ENCODE measurements at places on chromosomes 6 and 20.

DNA sequence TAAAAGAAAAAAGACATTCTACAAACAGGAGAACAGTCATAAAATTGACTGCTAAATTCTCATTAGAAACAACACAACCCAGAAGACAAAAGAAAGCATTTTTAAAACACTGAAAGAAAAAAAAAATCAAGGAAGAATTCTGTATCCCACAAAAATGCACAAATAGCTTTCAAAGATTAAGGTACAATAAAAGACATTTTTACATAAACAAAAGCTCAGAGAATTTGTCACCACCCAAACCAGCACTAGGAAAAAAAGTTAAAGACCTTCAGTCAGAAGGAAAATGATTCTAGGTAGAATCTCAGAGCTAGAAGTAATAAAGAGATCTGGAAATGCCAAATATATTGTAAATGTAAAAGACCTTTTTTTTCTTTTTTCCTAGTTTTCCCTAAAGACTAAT is 252.4 kb downstream of the CLIC5 start:
- DNase-seq, result no peak

DNA sequence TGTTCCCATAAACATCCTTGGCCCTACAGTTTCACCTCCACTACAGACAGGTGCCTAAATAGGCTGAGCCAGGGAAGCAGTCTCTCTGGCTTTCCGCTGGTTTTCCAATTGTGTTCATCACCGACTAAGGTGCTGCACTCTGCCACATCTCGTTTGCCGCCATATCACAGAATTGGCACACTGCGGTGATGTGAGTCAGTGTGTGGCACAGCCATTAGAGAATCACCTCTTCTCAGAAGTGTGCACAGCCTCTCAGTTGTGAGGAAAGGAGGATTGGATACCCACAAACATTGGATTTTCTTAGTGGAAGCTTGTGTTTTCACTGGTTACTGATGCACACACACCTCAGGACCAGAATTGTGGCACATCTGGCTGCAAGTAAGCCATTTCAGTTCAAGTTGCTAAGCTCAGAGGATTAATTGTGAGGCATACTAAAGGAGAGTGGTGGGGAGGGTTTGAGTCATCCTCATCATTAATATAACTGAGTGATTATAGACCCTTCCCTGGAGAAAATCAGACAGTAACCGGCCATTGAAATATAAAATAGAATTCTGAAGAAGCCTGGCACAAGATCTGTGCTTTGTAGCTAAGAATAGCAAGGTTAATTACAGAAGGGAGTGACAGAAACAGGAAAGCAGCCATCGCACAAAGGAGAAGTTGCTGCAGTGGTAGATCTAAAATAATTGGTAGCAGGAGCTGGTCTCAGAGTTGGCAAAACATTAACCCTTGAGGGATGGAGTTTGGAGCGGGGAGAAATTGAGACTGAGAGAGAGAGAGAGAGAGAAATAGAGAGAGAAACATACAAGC is 506.9 kb downstream of the LMBRD1 start:
- DNase-seq, result no peak

DNA sequence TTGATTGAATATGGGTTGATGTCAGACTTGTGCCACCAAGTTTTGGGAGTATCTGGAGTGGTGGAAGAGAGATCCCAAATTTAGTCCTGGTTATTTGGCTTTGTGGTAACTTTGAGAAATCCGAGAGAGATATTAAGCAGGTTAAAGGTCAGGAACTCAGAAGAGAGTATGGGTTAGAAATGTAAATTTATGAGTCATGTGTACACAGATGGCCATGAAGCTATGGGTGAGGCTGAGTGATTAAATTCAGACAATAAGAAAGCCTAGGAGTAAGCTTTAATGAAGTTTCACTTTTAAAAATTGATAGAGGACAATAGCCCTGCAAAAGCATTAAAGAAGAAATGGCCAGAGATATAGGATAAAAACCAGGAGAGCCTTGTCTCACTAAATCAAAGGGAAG is 14.3 kb downstream of the RIMS1 start:
- DNase-seq, result no peak

DNA sequence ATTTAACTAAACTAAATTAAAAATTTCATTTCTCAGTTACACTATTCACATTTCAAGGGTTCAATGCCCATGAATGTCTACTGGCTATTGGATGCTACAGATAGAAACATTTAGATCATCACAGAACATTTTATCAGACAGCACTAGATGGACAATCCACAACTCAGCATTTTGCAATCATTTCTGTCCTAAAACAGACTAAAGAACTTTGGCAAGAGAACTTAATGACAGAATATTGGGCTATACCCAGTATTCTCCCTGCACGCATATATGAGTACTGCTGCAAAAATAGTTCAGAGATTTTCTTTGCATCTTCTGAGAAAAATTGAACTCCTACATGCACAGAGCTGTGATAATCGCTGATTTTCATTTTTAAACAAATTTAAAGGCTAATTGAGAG is 36.1 kb upstream of the FBXO30 start:
- DNase-seq, result no peak

- DNase-seq, result no peak
Measured at GRCh38 chr20:19079536-19080299, 132.7 kb upstream of the SLC24A3 start.

GRCh38 chr6:152669895-152670294 is 27.8 kb upstream of the MYCT1 start:
- no peak for DNase-seq

DNA sequence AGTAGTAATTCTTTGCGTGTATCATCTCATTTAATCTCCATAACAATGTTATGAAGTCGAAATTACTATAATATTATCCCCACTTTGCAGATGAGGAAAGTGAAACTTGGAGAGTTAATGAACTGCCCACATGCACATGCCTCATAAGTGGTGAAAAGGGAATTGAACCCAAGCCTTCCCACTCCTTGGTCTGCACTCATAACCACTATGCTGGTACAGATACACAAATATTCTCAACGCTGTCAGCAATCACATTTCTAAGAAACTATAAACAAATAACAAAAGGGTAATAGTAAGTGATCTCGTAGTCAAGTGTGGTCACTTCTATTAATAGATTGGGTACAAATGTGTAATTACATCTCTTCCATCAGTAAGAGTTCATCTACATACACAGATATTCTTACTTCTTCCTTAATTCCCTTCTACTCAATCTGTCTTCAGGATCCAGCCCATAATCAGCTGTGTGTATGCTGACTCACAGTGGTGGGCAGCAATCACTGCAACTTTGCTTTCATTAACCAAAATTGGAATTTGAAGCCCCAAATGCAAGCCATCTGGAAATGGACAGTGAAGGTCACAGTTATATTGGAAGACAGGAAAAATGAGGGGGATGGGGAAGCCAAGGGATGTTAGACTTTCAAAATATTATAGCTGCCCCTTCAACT is 6.6 kb downstream of the PRSS35 start:
- no peak for DNase-seq

GRCh38 chr6:158122048-158122447 is 46.0 kb downstream of the SERAC1 start:
- DNase-seq, result no peak
